ENCODE measurements at places on chromosomes 2 and 18. TPM values are rescaled to one million over a fixed set of nuclear protein-coding genes. Genes with fewer than 3 reads are reported as not detected.

DNA sequence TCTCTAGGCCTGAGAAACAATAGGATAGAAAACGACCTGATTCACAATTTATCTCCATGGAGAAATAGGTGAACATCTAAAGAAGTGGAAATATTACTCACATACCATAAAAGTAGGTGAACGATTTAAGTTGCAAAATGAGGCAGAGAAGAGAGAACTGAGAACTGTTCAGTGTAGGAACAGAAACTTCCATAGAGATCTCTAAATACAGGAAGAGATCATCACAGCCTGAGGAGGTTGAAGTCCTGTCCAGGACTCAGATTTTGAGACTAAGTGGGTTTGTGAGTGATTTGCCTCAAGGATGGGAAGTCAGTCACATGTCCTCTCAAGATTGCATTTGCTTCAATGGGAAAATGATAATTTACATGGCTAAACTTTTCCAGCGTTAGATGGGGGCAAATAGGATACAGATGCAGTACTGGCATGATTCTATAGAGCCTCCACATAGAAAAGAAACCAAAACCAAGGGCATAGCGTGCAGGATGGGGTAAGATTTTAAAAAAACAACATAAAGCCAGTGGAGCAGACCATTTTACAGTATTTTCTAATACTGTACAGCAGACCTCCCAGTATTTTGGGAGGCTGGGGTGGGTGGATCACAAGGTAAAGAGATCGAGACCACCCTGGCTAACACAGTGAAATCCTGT, 68.8 kb downstream of the MEP1B start:
- peaks cover 23% of the 10 kb centered on the region for H3K27me3 ChIP-seq
- no peaks in the 10 kb centered on the region for H3K4me1 ChIP-seq

KCNS3 gene
- not detected for total RNA-seq

DNA sequence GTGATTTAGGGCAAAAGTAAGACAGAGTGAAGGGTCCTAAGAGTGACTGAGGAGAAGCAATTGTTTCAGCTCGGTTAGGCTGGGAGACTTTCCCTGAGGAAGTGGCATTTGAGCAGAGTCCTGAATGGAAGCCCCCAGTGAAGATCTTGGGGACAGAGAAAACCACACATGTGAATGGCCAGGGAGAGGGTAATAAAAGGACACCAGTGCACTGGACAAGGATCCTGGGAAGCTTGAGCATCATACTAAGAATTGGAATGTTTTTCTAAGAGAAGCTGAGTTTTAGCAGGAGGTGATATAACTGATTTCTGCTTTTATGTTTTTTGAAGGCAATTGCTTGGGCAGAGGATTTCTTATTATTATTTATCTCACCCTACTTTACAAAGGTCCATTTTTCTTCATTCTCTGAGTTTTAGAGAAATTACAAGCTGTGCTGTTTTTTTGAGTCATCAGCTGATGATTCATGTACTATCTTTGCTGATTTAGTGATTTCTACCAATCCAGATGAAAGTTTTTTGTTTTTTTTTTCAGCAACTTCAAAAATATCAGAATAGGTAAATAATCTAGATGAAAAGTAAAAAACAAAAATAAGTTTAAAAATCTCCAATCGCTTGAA, 43.5 kb downstream of the MFSD6 start:
- H3K4me3 ChIP-seq = no peak overlapping the region
- DNase-seq = no peak
- no peaks in the 10 kb centered on the region for H3K36me3 ChIP-seq

GAL3ST2 gene
- 2.8 TPM for total RNA-seq

- no peaks in the 10 kb centered on the region for H3K27me3 ChIP-seq
- H3K36me3 ChIP-seq = peaks cover 8% of the 10 kb centered on the region
- H3K27ac ChIP-seq = peak overlapping the region; percentile 85
- DNase-seq = peak; percentile 49
- peaks cover 100% of the 10 kb centered on the region for H3K4me1 ChIP-seq
- H3K4me3 ChIP-seq = peak overlapping the region; percentile 76
These were observed 21.1 kb downstream of the MBP start for GRCh38 chr18:77111449-77111848.

- H3K36me3 ChIP-seq = no peaks in the 10 kb centered on the region
- H3K4me3 ChIP-seq = no peak overlapping the region
- DNase-seq = peak; percentile 38
- H3K4me1 ChIP-seq = no peaks in the 10 kb centered on the region
These were observed 87.8 kb downstream of the RRM2 start for GRCh38 chr2:10210336-10210735.

DNA sequence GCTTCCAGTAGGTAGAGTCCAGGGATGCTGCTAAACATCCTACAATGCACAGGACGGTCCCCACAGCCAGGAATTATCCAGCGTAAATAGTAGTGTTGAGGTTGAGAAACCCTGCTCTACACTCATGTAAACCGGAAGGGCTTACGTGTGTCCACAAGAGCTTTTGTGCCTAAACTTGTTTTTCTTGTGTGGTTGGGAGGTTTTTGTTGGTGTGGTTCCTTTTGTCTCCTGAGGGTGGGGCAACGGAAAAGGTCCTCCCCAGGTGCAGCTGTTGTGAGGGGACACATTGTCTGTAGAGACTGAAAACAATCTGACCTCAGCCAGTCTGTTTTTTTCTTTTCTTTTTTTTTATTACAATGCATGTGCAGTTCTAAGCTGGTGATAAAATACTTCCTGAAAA, 72.7 kb upstream of the MGAT5 start:
- no peak for DNase-seq
- H3K36me3 ChIP-seq = no peaks in the 10 kb centered on the region
- peaks cover 62% of the 10 kb centered on the region for H3K4me1 ChIP-seq
- H3K27ac ChIP-seq = peak overlapping the region; percentile 52
- no peaks in the 10 kb centered on the region for H3K27me3 ChIP-seq

GRCh38 chr2:212145121-212145520, 393.5 kb downstream of the ERBB4 start:
- H3K27me3 ChIP-seq = no peaks in the 10 kb centered on the region
- H3K27ac ChIP-seq = no peak overlapping the region
- H3K4me3 ChIP-seq = no peak overlapping the region
